ENCODE measurements at places on chromosomes 11 and 22.

- DNase-seq: no peak
These were observed 36.8 kb upstream of the APOA1 start for GRCh38 chr11:116874251-116874650.

DNA sequence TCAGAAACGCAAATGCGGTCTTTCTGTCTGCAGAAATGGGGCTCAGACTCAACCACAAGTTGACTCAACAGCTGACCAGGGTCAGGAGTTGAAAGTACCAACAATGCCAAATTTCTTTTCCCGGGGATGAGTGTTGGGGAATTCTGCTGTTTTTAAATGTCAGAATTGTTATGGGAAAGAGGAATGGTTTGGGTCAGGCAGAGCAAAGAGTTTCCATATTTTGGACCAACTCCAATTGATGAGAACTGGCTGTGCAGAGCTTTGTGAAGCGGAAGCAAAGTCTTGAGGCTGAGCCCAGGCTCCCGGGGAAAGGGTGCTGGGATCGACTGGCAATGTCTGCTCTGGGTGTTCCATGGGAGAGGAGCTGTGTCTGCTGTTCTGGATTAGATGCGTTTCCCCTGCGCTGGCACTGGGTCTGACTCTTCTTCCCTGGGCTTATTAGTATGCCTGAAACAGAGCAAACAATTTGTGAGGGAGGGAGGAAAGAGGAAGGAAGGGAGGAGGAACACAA is 36.2 kb downstream of the TXN2 start:
- no peak for DNase-seq

DNA sequence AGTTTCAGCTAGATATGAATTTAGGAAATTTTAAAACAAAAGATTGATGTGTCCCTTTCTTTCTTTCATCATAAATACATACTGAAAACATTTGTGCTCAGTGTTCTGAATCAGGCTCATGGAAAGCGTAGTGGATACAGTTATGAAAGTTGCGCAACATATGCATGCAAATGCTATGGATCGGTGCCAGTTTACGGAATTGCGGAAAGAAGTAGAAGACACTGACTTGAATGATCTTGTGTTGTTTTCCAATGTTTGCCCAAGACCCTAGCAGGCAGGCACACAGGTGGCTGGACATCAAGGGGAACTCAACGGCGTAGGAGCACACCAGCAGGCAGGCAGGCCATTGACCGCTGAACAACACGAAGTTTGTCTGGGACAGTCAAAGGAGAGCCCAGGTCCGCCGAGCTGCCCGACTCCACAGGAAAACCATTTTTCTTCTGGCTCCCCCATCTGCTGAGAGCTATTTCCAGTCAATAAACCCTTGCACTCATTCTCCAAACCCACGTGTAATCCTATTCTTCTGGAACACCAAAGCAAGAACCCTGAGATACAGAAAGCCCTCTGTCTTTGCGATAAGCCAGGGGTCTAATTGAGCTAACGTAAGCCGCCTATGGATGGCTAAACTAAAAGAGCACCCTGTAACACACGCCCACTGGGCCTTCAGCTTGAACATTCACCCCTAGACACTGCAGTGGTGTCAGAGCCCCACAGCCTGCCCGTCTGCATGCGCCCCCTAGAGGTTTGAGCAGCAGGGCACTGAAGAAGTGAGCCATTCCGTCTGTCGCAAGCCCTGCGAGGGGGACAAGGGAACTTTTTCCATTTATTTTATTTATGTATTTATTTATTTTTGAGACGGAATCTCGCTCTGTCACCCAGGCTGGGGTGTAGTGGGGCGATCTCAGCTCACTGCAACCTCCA is 7.4 kb upstream of the BIRC3 start:
- no peak for DNase-seq

DNA sequence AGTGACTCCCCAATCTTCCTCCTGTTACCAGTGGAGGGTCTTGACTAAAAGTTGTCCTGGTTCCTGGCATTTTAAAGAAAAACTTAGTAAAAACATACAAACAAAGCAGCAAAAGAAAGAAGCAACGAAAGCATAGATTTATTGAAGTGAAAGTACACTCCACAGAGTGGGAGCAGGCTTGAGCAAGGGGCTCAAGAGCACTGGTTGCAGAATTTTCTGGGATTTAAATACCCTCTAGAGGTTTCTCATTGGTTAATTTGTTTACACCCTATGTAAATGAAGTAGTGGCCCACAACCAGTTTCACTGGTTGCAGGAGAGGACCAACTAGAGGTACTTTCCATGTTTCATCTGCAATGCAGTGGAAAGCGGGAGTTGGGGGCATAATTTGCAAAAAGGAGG is 10.7 kb downstream of the FAM111B start:
- DNase-seq: no peak

- no peak for DNase-seq
These were observed 40.8 kb downstream of the TBC1D22A start for GRCh38 chr22:46803031-46803880.

GRCh38 chr11:131976021-131976420 is 605.6 kb downstream of the NTM start:
- no peak for DNase-seq

DNA sequence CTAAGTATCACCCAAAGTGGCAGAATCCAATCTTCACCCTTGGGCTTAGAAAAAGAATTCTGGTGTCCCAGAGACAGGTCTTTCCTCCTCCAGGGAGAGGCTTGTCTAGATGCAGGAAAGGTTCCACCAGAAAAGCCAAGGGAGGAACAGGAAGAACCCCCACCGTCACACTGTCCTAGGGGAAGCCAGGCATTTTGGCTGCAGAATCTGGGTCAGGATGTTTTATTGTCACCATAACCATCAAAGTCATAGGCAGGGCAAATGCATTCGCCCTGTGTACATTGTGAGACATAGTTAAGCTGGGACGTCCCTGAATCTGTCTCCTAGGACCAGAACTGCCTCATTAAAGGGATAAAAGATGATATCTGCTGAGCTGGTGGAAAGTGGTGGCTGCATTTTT is 590.5 kb downstream of the OPCML start:
- no peak for DNase-seq

GRCh38 chr22:26313291-26313690 is 115.8 kb upstream of the ASPHD2 start:
- no peak for DNase-seq

- no peak for DNase-seq
These were observed 48.3 kb upstream of the PAK1 start for GRCh38 chr11:77522215-77522614.

DNA sequence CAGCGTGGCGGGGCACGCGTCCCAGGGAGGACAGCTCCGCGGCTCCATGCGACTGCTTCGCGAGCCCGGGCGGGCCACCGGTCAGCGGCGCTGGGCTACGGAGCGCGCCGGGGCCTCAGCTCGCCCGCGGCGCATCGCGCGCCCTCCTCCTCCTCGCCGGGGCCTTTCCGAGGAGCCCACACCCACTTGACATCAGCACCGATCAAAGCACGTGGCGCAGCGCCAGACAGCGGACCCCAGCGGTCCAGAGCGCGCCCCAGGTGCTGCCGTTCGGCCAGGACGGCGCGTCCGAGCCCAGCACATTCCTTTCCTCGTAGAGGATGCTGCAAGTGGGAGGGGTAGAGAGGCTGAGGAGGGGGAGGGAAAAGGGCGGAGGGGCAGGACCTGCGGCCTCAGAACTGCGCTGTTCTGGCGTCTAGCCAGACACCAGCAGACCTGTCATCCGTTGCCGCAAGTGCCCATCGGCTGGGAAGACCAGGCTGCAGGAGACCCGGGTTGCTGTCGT is 88.6 kb downstream of the PLEKHA7 start:
- no peak for DNase-seq

DNA sequence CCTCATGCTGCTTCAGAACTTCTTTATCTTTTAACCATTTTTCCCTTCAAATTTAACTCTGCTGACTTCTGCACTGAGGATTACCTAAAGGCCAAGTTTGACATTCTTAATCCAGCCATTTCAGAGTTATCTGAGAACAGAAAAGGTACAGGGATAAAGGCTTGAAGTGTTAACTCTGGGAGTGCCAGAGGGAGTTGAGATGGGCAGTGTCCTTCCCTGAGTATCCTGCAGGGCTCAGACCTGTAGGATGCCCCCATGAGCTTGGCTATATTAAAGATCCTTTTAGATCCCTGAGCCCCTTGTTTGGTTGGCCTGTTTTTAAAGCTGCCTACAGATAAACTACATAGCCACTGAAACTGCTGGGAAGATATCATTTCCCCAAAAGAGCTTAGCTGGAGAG is 268.4 kb upstream of the KIRREL3 start:
- no peak for DNase-seq

- no peak for DNase-seq
These were observed 102.3 kb upstream of the SYT13 start for GRCh38 chr11:45388472-45388871.
